ENCODE measurements at places on chromosomes 7 and 10.

GRCh38 chr7:106768324-106768751, 96.7 kb upstream of the PIK3CG start:
- no peak for DNase-seq

GRCh38 chr7:96202102-96202501, 119.8 kb downstream of the SLC25A13 start:
- no peak for DNase-seq

- no peak for DNase-seq
These were observed 6.8 kb upstream of the MSRB2 start for GRCh38 chr10:23088609-23089008.

GRCh38 chr10:69963178-69963834, 89.3 kb upstream of the MACROH2A2 start:
- DNase-seq: no peak
